ENCODE measurements at places on chromosomes 6 and 20.
A peak's percentile ranks its signal among the peaks of the same experiment; 100 is the strongest.

DNA sequence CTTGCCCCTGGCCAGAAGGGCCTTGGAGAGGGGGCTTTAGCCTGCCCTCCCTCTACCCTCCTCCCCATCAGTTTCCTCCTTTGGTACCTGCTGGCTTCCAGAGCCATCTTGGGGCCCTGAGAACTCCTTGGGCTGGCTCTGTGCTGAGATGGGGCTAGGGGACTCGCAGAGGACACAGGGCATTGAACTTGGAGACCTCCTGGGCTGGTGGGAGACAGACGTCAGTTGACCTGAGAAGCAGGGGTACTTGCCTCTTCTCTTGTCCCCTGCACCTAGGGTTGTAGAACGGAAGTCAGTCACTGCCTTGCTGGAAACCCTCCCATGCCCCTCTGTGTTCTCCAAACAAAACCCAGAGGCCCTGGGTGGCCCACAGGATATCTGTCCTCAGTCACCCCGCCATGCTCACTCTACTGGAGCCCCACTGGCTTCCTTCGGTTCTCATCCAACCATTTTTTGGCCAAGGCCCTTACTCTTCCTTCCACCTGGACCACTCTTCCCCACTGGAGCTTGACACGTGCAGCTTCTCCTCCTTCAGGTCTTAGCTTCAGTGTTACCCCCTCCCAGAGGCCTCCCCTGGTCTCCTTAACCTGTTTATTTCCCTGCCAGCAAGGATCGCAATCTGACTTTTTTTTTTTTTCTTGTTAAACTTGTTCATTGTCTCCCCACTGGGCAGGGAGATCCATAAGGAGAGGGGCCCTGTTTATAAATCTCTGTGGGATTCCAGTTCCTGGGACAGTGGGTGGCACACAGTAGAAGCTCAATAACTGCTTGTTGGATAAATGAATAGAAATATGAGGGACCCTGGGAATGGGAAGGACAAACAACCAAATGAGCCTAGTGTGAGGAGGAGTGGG lies 971 bp downstream of the RBCK1 start:
- DNase-seq = no peak

GRCh38 chr20:63501818-63502670 lies 3.2 kb upstream of the EEF1A2 start:
- DNase-seq = no peak

- no peak for DNase-seq
Measured at GRCh38 chr6:134007077-134007476, 45.3 kb downstream of the SLC2A12 start.

DNA sequence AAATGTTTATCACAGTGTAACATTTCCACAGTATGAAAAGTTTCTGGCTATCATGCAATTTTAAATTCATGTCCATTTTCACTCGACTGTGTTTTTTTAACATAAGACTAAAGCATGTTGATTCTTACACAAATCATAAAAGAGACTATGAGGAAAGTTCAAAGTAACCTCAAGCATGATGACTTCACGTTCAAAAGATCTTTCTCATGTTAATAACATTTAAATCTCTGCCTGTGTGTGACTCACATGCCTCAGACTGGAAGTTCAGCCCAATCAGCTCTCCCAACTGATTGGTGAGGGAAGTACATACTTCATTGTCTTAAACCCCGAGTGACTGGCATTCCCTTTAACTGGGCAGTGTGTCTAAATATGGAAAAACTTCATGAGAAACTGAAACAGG lies 37.4 kb downstream of the ATXN1 start:
- DNase-seq = peak; percentile 94

GRCh38 chr20:33124261-33124660 lies 43.7 kb upstream of the BPIFA2 start:
- DNase-seq = no peak

GRCh38 chr6:159646733-159647132 lies 46.3 kb downstream of the SOD2 start:
- peak; percentile 33 for DNase-seq

DNA sequence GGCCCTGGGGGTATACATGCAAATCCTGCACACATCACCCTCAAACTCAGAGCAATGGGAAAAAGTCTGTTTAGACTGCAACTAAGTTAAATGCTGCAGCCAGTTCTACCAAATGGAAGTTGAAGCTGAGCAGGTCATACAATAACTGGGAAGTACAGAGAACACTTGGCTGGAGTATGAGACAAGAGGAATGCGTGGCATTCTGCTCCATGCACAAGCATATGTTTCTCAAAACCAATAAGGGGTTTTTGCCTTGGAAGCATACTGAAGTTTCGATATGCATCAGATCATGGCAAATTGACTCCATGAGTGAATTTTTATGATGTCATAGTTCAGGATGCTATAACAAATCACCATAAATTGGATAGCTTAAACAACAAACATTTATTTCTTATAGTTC lies 193.8 kb downstream of the COL12A1 start:
- no peak for DNase-seq

DNA sequence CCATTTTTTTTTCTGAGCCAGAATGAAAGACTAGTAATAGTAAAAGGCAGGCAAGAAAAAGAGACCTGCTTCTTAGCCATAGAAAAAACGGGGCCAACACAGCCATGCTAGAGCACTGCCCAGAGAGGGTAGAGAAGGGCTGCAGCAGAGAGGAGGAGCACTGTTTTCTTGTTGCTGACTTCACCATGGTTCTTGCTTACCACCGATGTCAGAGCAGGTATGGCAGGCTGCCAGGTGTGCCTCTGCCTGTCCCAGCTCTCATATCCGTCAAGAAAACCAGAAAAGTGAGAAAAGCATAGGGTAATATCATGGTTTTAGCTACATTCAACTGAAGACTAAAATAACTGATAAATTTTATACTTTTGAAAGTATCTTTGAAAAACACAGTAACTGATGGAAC lies 60.7 kb downstream of the DTNBP1 start:
- no peak for DNase-seq

DNA sequence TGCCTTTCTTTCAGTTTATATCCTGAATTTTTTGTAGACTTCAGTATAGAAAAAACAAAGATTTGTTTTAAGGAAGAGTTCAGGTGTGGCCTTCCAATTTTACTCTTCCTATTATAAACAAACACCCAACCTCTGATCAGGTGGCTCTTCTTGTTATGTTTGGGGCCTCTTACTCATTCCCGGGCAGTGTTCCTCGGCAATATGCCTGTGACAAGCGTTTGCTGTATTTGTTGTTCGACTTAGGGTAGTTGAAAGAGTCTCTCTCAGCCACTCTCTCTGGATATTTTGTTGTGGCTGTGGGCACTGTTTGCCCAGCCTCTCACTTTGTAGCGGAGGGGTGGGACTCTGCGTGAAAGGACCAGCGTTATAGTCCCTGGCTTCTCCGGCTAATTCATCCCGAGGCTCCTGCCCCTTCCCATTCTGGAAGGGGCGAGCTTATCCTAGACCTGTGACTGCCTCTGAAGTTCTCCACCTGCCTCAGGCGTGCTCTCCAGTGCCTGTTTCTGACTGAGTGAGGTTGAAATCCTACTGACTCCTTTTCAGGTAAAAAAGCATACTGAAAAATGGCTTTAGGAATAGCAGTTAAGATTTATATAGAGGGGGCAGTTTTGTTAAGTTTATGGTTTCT lies 97.4 kb downstream of the PLCB4 start:
- DNase-seq = no peak

Data from inflammatory macrophage treated with lipopolysaccharide for 4 hours (primary cell).